ENCODE measurements at places on chromosomes 5 and 9.

DNA sequence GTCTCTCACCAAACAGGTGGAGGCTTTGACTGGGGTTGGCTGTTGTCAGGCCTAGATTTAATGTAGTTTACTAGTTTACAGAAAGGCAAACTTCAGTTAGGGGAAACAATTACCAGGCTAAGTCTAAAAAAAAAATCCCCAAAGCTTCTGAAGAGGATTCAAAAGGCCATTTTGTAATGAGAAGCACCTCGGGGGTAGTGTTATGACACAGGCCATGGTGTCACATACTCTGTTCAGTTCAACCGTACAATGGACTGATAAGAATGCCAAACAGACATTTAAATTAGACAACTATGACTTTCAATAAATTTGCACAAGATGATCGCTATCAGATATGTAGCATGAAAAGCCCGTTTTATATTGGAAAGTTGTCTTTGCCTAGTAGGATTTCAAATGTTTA is 120.1 kb upstream of the PCA3 start:
- no peak for DNase-seq

- DNase-seq = no peak
These were observed 30.0 kb upstream of the GPR21 start for GRCh38 chr9:123003466-123003865.

- no peak for DNase-seq
These were observed 480.3 kb downstream of the RAB3C start for GRCh38 chr5:59062986-59063683.

- peak; percentile 35 for DNase-seq
These were observed 44.6 kb upstream of the PIK3R1 start for GRCh38 chr5:68170826-68171558.

GRCh38 chr5:168932400-168933189 is 353.4 kb upstream of the PANK3 start:
- no peak for DNase-seq

- no peak for DNase-seq
These were observed 810.3 kb downstream of the BRINP1 start for GRCh38 chr9:118558891-118559290.

GRCh38 chr9:114031037-114031630 is 47.0 kb downstream of the AMBP start:
- DNase-seq = no peak

- DNase-seq = no peak
These were observed 49.3 kb upstream of the PPARGC1B start for GRCh38 chr5:149680810-149681221.

DNA sequence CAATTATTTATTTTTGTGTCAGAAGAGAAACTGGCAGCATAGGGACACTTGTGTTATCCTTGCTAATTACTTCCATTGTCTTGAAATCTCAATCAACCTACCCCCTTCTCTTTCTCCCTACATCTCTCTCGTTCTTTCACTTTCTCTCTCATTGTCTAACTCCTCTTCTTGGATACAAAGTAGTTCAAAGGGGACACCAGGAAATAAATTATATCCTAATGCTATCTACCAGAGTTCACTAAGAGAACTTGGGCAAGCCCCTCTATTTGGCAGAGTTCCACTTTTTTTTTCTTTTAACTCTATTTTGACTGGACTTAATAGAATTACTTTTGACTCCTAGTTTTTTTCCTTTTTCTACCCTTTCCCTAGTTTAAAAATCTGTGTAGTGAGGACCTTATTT is 102.2 kb downstream of the MEF2C start:
- DNase-seq = no peak

DNA sequence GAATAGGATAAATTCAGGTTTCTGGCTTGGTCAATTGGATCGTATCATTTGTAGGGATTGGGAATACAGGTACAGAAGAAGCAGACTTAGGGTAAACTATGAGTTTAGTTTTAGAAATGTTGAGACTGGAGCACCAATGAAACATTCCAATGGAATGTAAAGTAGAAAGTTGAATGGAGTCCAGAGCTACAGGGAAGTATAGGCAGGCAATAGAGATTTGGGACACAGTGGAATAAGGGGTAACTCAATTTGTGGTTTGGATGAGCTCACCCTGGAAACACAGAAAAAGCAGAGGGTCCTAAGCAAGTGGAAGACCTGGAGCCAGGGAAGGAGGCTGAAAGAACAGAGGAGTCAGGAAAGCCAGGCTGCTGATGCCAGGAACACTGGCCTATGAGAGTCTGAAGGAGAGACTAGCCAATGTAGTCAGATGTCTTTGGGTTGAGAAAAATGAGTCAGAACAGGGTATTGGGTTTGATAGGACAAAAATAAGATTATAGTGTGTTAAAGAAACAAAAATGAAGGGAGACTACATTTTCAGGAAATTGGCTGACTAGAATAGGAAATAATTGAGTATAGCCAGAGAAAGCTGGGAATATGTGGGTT is 72.8 kb downstream of the STARD4 start:
- DNase-seq = no peak

- DNase-seq = no peak
These were observed 90.3 kb downstream of the ZNF618 start for GRCh38 chr9:113966394-113966793.

DNA sequence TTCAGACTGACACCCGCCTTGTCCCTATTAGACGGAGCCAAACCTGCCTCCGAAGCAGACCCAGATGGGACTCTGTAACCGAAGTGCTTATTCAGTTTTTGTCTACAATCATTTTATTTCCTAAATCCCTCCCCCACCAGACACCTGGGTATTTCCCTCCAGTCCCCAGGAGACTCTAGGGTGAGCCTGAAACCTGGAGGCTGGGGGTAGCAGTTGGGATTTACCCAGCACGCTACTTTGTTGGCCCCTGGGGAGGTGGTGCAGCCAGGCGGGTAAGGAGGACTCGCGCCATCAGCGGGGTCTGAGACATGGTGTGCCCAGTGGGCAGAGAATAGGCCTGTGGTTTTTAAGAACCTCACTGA is 1.3 kb upstream of the LHX2 start:
- DNase-seq = no peak

DNA sequence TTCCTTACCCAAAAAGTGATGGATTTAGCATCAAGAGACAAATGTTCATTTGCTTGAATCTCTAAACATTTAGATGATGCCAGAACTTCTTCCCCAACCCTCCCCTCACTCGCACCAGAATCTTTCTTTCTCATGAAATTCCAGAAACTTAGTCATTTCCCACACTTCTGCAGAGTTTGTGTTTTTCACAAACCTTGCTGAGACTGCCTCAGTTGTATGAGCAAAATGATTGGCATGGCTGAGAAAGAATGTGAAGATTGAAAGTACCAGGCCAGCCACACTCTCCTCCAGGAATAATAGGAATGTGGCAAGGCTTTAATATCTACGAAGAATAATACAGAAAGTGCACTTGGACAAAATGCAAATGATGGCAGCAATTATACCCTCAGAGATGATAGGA is 428.3 kb upstream of the CDH6 start:
- DNase-seq = no peak

DNA sequence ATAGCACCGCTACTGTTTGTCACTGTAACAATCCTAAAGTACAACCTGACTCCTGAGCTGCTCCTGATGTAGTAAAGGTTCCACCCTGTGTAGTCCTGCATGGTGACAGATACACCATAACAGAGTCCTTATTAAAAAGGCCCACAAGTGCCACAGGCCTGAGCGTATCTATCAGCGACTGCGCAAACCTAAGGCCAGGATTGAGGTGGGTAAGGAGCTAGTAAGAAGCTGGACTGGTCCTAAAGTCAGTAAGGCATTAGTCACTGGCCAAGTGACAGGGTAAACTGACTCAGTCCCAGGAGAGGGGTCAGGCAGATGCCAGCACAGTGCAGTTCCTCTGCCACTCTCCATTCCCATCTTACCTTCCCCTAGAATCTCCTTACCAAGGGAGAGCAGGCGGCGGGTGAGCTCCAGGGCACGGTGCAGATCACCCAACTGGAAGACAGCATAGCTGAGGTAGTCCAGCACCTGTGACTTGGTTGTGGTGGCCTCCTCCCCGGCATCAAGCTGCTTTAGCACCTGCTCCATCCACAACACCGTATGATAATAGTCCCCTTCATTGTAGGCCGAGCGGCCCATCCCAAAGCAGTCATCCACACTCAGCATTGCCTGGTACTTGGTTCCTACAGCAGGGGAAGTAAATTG is 17.6 kb downstream of the P4HA2 start:
- DNase-seq = no peak

GRCh38 chr9:129576546-129577543 is 44.1 kb downstream of the C9orf50 start:
- DNase-seq = no peak

GRCh38 chr5:33080287-33080686 is 360.5 kb upstream of the TARS1 start:
- no peak for DNase-seq

- no peak for DNase-seq
These were observed 41.2 kb upstream of the FAM174A start for GRCh38 chr5:100493996-100494395.

GRCh38 chr5:141657404-141657803 is 6.2 kb upstream of the FCHSD1 start:
- DNase-seq = no peak

DNA sequence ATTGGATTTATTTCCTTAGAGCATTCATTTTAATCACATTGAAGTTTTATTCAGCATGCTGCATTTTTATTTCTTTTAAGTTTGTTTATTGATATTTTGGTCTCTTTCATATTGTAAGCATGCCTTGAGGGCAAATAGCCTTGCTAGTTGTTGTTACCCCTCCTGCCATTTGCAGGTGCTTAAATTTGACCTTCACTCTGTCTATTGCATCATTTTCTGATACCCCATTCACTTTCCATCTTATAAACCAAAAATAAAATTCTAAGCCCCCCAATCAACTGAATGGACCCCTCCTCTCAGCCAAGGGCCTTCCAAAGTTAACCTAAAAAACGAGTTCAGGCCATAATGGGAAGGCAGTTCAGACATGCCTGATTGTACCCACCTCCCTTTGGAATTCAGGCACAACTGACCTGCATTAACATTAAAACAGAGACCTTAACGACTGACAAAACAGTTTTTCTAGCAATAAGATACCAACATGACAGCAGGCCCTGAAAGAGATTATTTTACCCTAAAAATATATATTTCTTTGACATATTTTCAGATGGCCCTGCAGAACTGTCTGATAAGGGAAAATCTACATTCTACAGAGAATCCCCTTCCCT is 32.1 kb downstream of the TARS1 start:
- no peak for DNase-seq

DNA sequence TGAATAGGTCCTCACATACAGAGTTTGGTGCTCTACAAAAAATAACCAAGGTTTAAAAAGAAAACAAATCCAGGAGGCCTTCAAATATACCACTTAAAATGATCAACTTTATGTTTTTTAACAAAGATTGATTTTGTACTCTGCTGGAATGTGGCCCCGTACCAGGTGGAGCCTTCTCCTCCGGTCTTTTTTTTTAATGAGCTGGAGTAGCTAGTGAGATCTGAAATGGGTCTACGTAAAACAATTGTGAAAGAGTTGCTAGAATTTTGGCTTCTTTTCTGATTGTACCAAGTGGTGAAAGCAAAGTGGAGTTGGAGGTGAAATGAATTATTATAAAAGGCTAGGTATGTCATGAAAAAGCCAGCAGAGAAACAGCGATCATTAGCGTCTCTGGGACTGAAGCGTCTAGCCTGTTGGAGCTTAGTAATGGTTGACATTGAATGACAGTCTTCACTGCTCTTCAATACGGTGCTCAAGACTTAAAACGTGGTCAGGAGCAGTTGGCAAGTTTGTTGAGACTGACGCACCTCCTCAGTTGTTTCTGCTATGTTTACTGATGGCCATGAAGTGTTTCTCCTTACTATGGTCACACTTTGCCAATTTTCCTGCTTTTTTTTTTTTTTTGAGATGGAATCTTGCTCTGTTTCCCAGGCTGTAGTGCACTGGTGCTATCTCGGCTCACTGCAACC is 84.4 kb downstream of the DAPK1 start:
- no peak for DNase-seq

GRCh38 chr9:137300567-137301080 is 1.4 kb downstream of the NRARP start:
- DNase-seq = no peak

DNA sequence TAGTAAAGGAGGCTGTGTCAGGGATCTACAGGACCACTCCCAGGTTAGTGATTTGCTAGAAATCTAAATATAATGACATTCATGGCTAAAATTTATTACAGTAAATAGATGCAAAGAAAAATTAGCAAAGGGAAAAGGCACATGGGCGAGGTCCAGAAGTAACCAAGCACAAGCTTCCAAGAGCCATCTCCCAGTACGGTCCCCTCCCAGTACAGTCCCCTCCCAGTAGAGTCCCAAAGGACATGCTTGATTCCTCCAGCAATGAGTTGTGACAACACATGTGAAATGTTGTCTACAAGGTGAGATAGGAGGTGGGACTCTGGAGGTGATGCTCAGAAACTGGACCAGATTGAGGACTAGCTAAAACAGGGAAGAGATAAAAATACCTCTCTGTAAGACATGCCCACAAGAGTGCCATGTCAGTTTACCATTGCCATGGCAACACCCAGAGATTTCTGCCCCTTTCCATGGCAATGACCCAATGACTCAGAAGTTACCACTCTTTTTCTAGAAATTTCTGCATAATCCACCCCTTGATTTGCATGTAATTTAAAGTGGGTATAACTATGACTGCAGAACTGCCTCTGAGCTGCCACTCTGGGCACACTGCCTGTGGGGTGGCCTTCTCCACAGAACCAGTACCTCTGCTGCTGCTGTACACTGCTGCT is 27.9 kb upstream of the CEMIP2 start:
- DNase-seq = no peak

GRCh38 chr5:141691286-141691866 is 9.3 kb upstream of the ARAP3 start:
- DNase-seq = no peak

- DNase-seq = no peak
These were observed 441.8 kb upstream of the CCNG1 start for GRCh38 chr5:162995568-162995967.

GRCh38 chr9:109507421-109507838 is 9.3 kb upstream of the PTPN3 start:
- no peak for DNase-seq

DNA sequence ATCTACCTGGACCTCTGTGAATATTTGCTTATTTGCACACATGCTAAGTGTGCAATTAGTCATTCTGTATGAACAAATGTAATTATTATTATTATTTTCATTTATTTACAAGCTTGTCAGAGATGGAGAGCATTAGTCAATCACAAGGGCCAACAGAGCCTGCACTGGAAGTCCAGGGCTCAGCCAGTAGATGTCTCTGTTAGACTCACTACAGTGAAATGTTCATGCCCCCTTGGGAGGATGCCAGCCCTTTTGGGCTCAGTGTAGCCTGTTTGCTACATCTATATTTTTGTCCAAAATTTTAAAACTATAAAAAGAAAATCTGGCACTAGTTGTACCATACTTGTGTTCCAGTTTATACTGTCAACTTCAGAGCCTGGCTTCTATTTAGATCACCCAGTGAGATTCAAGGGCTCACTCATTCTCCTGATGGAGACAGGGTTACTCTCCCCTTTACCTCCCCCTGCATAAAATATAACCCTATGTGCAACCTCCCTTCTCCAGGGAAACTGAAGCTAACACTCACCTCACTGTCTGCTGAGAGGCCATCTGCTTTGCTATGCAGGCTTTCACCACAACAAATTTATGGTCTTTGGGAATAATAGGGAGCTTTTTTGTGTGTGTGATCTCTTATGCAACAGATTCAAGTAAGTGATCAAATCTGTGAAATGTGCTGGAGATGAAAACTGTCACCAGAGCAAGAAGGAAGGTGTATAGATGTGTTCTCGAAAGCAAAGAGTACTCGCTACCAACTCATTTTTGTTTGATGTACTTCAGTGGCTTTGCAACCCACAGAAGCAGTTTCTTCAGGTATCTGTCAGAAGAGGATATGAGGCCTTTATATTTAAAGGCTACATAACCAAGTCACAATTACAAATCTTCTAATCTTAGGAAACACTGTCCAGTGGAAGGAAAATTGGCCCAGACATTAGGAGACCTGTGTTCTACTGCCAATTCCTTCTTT is 99.9 kb upstream of the TLE4 start:
- DNase-seq = no peak
